ENCODE measurements at places on chromosomes 16 and 17.

DNA sequence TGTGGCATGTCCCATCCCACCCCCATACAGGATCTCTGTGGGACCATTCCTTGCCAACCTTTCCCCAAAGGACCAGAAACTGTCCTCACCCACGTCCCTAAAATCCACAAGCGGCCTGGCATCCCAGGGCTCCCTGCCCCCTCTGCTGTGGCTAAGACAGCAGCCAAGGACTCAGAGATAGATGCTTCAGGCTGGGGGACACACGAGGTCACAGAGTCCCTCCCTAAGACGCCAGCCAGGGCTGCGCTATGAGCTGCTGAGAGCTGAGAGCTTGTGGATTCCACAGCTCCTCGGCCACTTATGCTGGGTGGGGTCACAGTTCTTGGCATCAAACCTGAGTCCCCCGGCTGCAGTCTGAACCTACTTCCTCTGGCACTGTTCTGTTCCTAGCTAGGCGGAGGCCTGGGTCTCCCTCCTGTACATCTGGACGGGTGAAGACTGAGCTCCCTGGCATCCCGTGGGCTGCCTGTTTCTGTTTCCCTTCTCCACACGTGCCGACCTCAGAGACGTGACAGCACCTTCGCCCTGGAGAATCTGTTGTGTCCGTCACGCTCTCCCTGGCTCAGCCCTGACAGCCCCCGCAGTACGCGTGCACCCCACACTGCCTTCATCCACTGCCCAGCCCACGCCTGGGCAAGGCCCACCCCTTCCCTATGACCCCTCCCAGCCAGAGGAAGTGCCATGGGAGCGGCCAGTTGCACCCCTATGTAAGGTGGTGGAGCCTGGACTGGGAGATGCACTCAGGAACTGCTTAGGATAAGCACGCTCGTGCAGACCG lies 61.2 kb downstream of the ENGASE start:
- no peak for DNase-seq

DNA sequence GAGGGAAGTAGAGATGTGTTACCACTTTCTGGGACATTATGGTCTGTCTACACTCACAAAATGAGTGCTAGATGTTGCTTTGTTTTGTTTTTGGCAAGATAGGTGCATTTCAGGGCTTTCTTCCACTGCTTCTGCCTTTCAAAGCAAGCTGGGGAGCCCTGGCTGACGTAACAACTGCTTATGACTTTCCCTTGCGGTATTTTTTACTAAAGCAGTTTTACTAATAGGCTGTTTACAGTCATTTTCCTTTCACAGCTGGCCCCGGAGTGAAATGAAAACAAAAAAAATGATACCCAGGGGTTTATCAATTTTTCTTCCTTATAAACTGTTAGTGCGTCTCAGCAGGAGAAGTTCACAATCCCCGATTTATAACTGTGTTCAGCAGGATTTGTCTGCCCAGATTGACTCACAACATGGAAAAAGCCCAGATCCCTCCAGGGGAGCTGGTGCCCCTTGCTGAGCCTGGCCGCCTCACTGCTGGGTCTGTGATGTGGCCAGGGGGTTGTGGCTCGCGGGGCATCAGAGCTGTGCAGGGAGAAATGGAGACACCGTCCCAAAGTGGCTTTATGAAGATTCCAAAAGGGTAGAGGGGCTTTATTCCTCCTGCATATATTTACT lies 184.4 kb upstream of the HS3ST3A1 start:
- DNase-seq: no peak

DNA sequence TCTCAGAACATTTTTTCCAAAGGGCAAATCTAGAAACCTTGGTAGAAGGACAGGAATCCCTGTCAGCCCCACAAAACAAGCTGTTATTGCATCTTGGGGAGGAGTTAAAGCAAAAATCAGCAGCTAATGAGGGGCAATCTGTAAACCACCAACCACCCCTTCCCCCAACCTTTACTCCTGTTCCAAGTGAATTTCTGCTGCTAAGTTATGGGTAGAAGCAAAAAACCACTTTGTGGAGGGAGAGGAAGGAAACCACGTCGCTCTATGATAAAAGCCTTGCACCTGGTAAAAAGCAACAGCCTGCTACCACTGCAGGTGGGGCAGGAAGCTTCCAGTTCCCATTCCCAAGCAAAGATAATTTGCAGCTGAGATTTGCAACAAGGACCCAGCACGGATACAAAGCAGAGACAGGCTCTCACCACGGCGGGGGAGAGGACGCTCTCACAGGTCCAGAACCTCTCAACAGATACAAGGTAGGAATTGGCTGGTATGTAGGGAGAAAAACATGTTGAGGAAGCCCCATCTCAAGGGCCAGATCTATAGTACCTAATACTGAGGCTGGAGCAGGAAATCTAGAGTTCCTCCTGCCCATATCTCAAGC lies 10.7 kb downstream of the ABCA8 start:
- DNase-seq: no peak

- DNase-seq: no peak
Observed at GRCh38 chr17:81252326-81252986, 13.3 kb downstream of the NDUFAF8 start.

GRCh38 chr16:4270595-4270994 lies 2.2 kb downstream of the TFAP4 start:
- no peak for DNase-seq

DNA sequence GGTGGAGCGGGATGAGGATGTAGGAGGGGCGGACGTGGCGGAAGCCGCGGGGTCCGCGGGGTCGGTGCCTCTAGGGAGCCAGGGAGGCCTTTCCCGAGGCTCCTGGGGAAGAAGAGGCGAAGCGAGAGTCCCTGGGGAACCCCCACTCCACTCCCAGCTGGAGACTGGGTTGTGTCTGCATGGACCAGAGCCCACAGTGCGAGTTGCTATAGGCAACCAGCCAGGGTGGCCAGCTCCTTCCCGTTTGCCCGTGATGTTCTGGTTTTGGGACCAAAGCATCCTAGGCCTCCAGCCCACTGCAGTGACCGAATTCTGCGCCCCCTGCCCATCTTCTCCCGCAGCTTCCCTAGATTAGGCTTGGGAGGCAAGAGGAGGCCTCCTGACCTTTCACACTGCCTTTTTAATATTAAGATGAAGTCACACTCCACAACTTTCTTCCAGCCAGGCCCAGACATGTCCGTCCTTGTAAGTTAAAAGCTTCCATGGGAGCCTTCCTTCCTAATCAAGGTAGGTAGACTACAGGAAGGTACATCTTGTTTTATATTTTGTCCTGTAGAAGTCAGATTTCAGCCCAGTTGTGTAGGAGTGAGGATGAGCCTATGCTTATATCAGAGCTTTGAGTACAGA lies 469 bp downstream of the AMZ2 start:
- DNase-seq: no peak

DNA sequence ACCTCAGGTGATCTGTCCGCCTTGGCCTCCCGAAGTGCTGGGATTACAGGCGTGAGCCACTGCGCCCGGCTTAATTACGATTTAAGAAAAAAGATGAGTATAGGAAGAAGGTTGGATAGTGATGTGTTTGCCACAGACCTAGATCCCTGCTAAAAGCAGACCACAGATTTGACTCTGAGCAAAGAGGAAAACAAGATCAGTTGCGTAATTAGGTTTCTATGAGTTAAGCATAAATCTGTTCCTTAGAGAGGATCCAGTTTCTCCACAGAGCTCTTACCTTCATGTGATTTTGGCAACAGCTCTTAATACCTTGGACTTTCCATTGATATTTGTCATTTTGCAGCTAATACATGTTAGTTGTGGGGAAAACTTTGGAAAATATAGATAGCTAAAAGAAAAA lies 31.1 kb downstream of the CDH1 start:
- DNase-seq: no peak

GRCh38 chr17:50605429-50605828 lies 29.3 kb upstream of the ABCC3 start:
- no peak for DNase-seq
